ENCODE measurements at places on chromosomes 7 and 10.
A peak's percentile ranks its signal among the peaks of the same experiment; 100 is the strongest.

DNA sequence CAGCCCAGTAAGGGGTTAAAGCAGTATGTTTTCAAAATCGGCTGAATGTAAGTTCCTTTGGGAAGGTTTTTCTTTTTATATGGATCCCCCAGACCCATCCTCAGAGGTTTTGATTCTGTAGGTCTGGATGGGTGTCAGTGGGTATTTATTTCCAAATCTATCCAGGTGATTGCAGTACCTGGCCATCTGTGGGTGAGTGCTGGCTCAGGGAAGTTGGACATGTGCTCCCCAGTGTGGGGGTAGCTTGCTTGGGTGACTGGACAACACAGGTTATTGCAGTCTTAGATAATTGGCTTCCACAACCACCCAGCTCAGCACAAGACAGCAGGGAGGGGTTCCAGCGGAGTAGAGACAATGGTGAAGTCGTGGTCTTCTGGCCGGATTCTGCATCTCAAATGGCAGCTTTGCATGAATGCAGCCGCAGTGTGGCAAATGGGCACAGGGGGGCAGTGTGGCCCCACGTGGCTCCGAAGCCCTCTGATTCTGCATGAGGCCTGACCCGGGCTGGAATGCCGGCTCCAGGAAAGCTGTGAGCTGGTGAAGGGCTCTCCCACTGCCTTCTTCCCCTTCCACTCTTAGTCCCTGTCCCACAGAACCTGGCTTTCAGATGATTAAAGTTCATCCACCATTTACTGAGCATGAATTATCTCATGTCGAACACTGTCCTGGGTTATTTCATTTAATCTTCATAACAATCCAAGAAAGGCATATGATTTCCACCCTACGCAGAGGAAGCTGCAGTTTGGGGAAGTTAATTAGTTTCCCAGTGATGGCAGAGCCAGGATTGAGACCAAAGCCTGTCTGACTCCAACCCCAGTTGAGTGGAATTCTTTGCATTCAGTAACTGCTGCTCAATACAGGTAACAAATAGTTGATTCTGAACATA is 64.5 kb upstream of the SYPL1 start:
- no peaks in the 10 kb centered on the region for H3K36me3 ChIP-seq
- H3K4me3 ChIP-seq: no peak overlapping the region
- H3K4me1 ChIP-seq: peaks cover 7% of the 10 kb centered on the region
- DNase-seq: peak; percentile 82
- H3K27ac ChIP-seq: no peak overlapping the region

GRCh38 chr7:25481891-25482290 is 253.6 kb upstream of the NPVF start:
- no peak for DNase-seq
- no peak overlapping the region for H3K27ac ChIP-seq
- no peak overlapping the region for H3K4me3 ChIP-seq
- no peaks in the 10 kb centered on the region for H3K4me1 ChIP-seq
- H3K36me3 ChIP-seq: no peaks in the 10 kb centered on the region

- H3K4me3 ChIP-seq: no peak overlapping the region
- H3K4me1 ChIP-seq: no peaks in the 10 kb centered on the region
- H3K36me3 ChIP-seq: no peaks in the 10 kb centered on the region
- no peaks in the 10 kb centered on the region for H3K27me3 ChIP-seq
- no peak overlapping the region for H3K27ac ChIP-seq
Measured at GRCh38 chr10:36057180-36057579, 415.1 kb upstream of the FZD8 start.

GRCh38 chr10:43267811-43268210 is 946 bp upstream of the RASGEF1A start:
- H3K36me3 ChIP-seq: no peaks in the 10 kb centered on the region
- no peak for DNase-seq
- H3K27ac ChIP-seq: no peak overlapping the region
- H3K4me1 ChIP-seq: peaks cover 9% of the 10 kb centered on the region
- peak overlapping the region; percentile 26 for H3K4me3 ChIP-seq

GRCh38 chr10:15751046-15751445 is 31.3 kb upstream of the ITGA8 start:
- no peak overlapping the region for H3K4me3 ChIP-seq
- H3K4me1 ChIP-seq: no peaks in the 10 kb centered on the region
- DNase-seq: no peak
- H3K27me3 ChIP-seq: peaks cover 19% of the 10 kb centered on the region
- no peak overlapping the region for H3K27ac ChIP-seq
- H3K36me3 ChIP-seq: no peaks in the 10 kb centered on the region
